ENCODE measurements at places on chromosomes 12 and 14.
A peak's percentile ranks its signal among the peaks of the same experiment; 100 is the strongest.

DNA sequence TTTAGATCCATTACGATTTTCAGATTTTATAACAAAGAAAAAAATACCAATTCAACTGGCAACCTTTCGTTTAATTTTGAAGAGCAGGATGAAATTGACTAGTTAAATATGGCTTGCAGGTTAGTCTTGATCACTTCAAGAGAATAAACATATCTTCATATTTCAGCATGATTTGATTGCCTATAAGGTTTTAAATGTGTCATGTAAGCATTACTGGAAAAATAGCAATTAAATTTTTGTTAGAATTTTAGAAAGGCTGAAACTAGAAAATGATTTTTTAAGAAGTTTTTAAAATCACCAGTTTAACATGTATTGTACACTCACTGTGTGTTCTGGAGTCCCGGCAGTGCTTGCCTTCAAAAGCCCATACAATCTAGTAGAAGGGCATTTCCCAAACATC is 310.2 kb upstream of the DIO2 start:
- DNase-seq: no peak

DNA sequence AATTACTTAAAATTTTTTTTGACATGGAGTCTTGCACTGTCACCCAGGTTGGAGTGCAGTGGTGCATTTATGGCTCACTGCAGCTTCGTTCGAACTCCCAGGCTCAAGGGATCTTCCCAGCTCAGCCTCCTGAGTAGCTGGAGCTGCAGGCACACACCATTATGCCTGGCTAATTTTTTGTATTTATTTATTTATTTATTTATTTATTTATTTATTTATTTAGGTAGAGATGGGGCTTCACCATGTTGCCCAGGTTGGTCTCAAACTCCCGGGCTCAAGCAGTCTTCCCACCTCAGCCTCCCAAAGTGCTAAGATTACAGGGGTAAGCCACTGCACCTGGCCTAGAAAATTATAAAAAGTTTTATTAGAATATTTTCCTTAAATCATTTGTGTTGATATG is 73.6 kb downstream of the DACT1 start:
- no peak for DNase-seq

GRCh38 chr12:54301428-54302048 is 723 bp upstream of the NFE2 start:
- DNase-seq: no peak

- DNase-seq: no peak
These were observed 12.2 kb downstream of the EVL start for GRCh38 chr14:100077441-100077840.

- no peak for DNase-seq
These were observed 5.3 kb downstream of the LRIG3 start for GRCh38 chr12:58915037-58915436.

DNA sequence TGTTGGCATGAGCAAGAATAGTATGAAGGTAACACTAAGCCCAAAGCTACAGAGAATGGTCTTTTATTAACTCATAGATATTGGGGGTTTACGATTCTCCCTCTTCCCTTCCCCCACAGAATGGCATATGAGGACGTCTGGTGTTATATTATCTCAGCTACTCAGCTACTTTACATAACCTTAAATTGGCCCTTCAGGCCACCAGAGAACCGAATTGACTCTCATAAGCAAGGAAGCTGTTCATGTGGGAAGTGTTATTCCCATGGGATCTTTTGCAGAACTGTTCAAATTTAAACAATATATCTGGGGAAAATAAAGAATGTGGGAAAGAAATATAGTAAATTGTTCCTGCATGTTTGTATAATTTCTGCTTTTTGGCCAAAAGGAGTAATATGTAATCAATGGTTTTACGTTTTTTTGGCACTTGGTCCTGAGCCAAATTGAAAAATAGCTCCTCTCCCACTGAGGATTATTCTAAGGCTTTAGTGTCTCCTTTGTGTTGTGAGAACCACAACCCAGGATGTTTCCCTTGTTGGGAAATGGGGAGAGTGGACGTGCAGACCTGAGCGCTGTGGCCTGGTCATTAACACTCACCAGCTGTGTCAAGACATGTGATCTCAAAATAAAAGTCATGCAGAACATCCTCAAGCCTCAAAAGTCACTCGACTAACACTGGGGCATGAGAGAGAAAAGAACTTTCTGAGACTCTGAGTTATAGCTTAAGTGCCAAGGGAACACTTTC is 31.8 kb upstream of the CMAS start:
- no peak for DNase-seq

GRCh38 chr12:56296295-56296694 is 3.8 kb downstream of the CS start:
- DNase-seq: no peak

DNA sequence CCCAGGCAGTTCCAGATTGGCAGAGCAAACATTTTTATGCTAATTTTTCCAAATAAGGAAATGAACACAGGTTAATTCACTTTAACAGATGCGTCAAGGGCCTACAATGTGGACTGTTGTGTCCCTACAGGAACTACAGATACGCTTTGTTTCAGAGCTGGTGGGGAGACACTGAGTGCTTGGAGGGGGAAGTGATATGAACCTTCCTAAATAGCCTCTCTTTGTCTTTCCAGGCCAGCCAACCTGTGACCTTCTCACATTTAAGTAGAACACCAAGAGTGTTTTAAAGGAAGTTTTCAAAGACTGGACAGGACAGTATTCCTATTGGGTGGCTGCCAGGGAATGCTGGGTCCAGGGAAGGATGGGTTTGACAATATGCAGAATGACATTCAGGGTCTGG is 141.3 kb downstream of the ZNF664 start:
- no peak for DNase-seq

DNA sequence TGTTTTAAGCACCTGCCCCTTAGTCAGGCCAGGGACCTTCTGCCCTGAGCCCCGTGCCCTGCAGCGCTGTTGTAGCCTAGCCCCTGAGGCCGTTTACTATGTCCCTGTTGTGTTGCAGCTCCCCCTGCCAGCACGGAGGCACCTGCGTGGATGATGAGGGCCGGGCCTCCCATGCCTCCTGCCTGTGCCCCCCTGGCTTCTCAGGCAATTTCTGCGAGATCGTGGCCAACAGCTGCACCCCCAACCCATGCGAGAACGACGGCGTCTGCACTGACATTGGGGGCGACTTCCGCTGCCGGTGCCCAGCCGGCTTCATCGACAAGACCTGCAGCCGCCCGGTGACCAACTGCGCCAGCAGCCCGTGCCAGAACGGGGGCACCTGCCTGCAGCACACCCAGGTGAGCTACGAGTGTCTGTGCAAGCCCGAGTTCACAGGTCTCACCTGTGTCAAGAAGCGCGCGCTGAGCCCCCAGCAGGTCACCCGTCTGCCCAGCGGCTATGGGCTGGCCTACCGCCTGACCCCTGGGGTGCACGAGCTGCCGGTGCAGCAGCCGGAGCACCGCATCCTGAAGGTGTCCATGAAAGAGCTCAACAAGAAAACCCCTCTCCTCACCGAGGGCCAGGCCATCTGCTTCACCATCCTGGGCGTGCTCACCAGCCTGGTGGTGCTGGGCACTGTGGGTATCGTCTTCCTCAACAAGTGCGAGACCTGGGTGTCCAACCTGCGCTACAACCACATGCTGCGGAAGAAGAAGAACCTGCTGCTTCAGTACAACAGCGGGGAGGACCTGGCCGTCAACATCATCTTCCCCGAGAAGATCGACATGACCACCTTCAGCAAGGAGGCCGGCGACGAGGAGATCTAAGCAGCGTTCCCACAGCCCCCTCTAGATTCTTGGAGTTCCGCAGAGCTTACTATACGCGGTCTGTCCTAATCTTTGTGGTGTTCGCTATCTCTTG is 7.6 kb downstream of the DLK1 start:
- DNase-seq: no peak

DNA sequence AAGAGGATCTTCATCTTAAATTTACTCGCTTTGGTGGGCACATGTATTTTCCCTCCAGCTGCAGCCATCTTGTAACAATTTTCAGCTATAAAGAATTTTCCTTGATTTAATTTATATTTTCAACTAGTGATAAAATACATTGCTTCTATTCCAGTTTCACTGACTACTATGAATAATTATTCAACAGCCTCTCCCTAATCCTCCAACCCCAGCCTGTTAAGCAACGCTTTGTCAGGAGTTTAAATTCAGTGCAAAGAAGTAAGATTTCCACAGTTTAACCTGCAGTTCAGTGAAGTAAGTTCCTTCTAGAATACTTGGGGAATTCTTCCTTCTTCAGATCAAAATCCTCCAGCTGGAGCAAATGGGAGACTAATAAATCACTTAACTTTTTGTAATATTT is 180.2 kb downstream of the MSRB3 start:
- DNase-seq: no peak

- no peak for DNase-seq
These were observed 1005.8 kb downstream of the TRHDE start for GRCh38 chr12:73277971-73278370.

DNA sequence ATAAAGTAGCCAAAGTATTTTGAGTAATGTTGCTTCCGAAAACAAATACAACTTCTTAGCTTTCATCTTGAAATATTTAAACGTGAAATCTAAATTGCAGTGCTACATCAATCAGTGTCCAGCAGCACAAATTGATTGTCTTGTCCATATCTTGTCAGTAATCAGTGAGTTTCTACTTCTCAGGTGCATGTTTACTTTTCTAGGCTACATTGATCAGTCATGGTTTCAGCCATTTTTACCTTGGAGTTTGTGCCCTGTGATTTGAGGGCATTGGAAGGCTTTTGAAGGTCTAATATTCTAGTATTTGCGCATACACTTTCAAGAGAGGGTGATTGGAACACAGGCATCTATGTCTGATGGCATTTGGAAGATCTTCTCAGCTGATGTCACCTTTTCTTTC is 12.4 kb downstream of the RMST start:
- DNase-seq: no peak

GRCh38 chr14:77066578-77067172 is 31.4 kb upstream of the CIPC start:
- no peak for DNase-seq

GRCh38 chr12:128326406-128326805 is 59.4 kb downstream of the TMEM132C start:
- no peak for DNase-seq

GRCh38 chr12:108479364-108480070 is 35.6 kb upstream of the FICD start:
- no peak for DNase-seq

- no peak for DNase-seq
These were observed 112.0 kb upstream of the TMCC3 start for GRCh38 chr12:94762259-94762942.

GRCh38 chr12:127558361-127558760 is 708.6 kb upstream of the TMEM132C start:
- DNase-seq: no peak

DNA sequence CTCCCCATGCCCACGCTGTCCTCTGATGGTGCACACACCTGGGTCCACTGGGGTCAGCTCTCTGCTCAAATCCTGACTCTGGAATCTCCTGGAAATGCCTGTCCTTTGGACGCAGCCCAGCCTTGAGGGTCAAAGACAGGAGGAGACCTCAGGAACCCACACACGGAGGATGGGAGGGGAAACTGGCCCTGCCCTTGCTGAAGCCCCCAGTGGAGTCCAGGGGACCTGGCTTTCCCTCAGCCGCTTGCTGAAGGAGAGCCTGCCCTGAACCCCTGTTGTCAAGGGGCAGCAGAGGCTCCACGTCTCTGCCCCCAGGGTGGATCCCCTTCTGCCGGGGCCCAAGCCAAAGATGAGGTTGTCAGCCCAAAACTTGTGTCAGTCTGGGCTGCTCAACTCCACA is 16.9 kb downstream of the GALNT9 start:
- no peak for DNase-seq

DNA sequence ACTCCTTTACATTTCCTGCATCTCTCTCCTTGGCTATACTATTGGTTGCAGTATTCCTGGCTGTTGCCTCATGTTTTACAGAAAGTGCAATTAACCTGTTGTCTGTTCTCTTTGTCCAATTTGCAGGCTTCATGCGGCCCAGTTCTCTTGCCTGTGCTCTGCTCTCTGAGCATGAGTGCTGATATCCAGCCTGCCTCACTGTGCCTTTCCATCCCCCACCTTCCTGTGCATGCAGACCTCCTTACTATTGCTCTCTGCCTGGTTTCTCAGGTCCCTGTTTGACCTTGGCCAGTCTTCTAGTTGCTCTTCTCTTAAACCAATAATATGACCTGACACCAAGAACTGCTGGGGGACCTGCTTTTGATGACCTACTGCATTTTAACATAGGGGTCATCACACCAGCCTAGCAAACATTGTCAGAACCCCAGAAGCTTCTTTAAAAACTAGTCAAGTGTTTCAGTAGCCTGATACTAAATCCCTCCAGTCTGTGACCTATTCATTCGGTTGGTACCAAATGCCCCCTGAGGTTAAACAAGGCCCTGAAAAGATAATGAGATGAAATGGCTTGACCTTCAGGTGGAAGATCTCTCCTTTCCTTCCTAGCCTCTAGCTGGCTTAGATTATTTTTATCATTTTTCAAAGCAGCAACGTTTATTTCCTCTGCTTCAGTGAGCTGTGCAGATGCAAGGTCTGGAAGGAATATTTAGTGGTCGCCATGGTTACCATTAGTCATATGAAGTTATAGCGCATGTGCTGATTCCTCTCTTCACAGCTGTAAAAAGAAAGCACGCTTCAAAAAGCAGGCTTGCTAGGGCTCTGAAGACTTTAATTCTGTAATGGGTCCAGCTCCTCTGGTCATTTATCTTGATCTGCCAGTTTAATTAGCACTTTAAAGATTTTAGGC is 216.5 kb downstream of the PHLDA1 start:
- DNase-seq: peak; percentile 98

DNA sequence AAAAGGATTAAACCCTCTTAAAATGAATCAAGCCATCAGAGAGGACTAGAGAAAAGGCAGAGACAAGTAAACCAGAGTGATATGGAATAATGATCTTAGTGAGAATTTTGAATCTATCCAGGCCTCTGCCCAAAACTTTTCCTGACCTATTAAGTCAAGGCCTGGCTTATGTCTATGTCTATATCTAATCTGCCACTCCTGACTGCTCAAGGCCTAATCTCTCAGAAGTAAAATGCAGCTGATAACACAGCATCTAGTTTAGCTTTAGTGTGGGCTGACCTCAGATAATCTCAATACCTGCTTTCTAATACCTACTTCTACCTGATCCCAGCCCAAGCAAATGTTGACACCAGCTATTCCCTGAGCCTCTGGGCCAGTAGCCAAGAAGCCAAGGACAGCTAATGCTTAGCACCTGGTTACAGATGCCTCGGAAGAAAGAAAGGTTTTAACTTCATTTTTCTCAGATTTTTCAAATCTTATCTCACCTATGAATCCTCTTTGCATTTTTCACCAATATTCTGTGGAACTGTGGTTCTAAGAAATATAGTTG is 1472.5 kb upstream of the SEL1L start:
- DNase-seq: no peak

DNA sequence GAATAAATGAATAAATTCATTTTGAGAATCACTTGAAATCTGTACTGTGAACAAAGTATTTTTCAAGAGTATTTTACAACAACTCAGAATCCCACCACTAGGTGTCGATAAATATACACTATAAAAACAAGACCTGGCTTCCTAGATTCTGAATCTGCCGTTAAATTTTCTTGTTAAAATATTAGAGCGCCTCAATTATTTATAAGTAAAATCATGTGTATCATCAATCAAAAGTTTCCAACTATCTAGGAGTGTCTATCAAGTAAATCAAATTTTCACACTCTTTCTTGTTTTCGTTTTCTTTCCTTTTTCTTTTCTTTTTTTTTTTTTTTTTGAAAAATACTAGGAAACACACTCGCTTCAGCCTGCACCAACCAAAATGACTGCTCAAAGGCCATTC is 179.2 kb upstream of the DCN start:
- DNase-seq: no peak

- DNase-seq: no peak
These were observed 14.1 kb downstream of the ZFHX2 start for GRCh38 chr14:23537351-23538049.

GRCh38 chr12:51321882-51322281 is 2.1 kb downstream of the BIN2 start:
- DNase-seq: no peak

- DNase-seq: no peak
These were observed 14.9 kb upstream of the CCDC60 start for GRCh38 chr12:119319638-119320037.

All from HFF-Myc (cell line).